ENCODE measurements at places on chromosomes 6 and 20. TPM values are rescaled to one million over a fixed set of nuclear protein-coding genes. Genes with fewer than 3 reads are reported as not detected.
A peak's percentile ranks its signal among the peaks of the same experiment; 100 is the strongest.

The ZSCAN12 gene
- polyA plus RNA-seq, result 1.1 TPM

The MUC22 gene
- polyA plus RNA-seq, result not detected

The FNDC11 gene
- polyA plus RNA-seq, result 3.1 TPM

DNA sequence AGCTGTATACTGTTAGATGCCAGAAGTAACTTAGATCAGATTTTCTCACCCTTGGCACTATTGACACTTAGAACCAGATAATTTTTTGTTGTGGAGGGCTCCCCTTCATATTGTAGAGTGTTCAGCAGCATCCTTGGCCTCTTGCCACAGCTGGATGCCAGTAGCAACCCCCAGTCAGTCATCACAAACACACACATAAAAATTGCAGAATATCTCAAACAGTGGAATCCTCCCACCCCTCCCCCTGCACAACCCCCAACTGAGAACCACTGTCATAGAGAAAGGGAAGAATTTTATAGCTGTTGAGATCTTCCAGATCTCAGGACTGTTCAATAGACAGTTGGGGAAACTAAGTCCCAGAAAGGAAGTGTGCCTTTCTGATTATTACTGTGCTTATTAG lies 81.2 kb upstream of the VSTM2L start:
- no peak overlapping the region for H3K27ac ChIP-seq
- H3K4me1 ChIP-seq, result no peaks in the 10 kb centered on the region
- H3K4me3 ChIP-seq, result no peak overlapping the region
- no peaks in the 10 kb centered on the region for H3K27me3 ChIP-seq

The MLIP gene
- polyA plus RNA-seq, result not detected

DNA sequence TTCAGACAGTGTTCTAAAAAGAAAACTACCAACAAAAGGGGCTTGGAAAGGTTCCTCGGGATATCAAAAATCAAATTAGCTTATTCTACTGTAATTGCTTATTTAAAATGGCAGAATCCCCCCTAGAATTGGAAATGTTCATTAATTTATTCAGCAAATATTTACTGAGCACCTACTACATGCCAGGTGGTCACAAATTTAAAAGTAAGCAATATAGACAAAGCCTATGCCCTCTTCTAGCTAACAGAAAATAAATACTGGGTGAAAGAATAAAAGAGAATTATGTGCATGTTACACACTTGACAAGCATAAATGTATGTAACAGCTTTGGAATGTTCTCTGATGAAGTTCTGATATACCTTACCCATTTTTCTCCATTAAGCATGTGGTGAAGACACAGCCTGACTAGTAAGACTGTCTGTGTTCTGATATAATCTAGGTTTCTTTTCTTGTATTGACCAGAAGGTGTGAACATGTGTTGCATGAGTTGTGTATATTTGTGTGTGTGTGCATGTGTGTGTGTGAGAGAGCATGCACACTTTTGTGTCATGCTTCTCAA lies 606.7 kb upstream of the CITED2 start:
- H3K4me1 ChIP-seq, result peaks cover 3% of the 10 kb centered on the region
- H3K27me3 ChIP-seq, result no peaks in the 10 kb centered on the region
- DNase-seq, result no peak
- H3K4me3 ChIP-seq, result no peak overlapping the region

The MGME1 gene
- polyA plus RNA-seq, result 10.1 TPM

The TP53TG5 gene
- 0.33 TPM for polyA plus RNA-seq

DNA sequence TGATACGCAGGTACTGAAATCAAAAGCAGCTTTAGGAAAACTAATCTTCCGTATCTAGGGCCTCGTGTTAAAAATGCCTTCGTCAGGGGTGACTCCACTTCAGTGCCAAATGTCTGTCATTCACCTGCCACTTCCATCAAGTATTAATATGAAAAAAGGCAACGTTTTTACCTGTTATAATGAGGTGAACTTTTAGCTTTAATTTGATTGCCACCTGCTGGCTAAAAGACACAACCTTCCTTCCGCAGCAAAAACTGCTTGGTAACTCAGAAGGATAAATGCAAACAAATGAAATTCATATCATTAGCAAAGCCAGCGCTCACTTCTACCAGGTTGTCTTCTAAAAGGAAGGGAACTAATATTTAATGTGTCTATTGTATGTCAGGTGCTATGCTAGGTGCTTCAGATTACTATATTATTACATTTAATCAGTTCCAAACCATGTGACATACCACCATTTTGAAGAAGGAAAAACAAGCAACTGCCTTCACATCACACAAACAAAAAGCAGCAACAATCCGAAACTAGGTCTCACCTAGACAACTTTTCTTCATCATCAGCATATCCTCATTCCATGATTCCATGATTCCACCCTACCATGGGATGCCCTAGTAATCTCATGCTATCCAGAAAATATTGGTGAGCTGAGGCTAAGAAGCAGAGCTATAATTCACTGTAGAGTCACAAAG lies 20.6 kb upstream of the ARHGAP18 start:
- H3K27ac ChIP-seq, result no peak overlapping the region
- no peaks in the 10 kb centered on the region for H3K27me3 ChIP-seq
- H3K4me1 ChIP-seq, result peaks cover 26% of the 10 kb centered on the region
- H3K36me3 ChIP-seq, result no peaks in the 10 kb centered on the region
- H3K4me3 ChIP-seq, result no peak overlapping the region
- peak; percentile 69 for DNase-seq

GRCh38 chr20:40339661-40340449 lies 349.2 kb downstream of the MAFB start:
- no peak for DNase-seq
- no peak overlapping the region for H3K27ac ChIP-seq
- H3K27me3 ChIP-seq, result no peaks in the 10 kb centered on the region

The SAMD3 gene
- polyA plus RNA-seq, result 0.50 TPM

- no peak for DNase-seq
- H3K4me3 ChIP-seq, result no peak overlapping the region
Measured at GRCh38 chr6:158086504-158087223, 81.4 kb downstream of the SERAC1 start.

DNA sequence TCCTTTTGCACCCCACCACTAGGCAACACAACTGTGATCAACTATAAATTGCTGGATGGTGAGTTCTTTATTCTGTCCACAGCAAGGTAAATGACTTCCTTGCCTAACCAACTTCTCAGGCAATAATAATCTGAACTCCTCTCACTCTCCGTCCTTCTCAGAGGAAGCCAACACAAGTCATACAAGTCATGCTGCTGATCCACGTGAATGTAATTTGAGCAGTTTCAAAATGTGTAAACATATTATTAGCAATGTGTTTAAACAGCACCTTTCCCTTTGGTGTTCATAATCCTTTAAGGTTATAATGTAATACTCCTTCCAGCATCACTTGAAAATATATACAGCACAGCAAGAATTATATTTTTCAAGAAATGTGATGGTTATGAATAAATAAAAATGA lies 127.9 kb downstream of the QRSL1 start:
- peaks cover 7% of the 10 kb centered on the region for H3K4me1 ChIP-seq
- no peaks in the 10 kb centered on the region for H3K36me3 ChIP-seq
- no peak overlapping the region for H3K4me3 ChIP-seq
- peak overlapping the region; percentile 6 for H3K27ac ChIP-seq
- H3K27me3 ChIP-seq, result no peaks in the 10 kb centered on the region
- DNase-seq, result peak; percentile 74

DNA sequence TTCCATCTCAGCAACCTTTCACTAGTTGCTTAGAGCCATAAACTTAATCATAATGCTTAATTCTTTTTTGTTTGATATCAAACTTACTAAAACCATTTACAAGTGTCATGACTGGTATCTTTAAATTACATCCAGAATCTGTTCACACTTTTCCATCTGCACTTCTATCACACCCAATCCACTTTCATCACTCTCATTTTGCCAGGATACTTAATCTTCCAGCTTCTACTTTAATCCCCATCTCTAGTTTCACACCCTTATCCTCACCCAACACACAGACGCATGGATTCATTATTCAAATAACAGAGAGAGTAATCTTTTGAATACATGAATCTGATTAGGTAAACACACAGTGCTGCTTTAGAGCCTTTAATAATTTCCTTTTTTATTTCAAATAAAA lies 828.4 kb downstream of the HACE1 start:
- no peaks in the 10 kb centered on the region for H3K27me3 ChIP-seq
- no peak overlapping the region for H3K4me3 ChIP-seq
- no peaks in the 10 kb centered on the region for H3K36me3 ChIP-seq
- H3K4me1 ChIP-seq, result no peaks in the 10 kb centered on the region
- H3K27ac ChIP-seq, result no peak overlapping the region
- DNase-seq, result no peak

The NRN1 gene
- 9.8 TPM for polyA plus RNA-seq

- no peaks in the 10 kb centered on the region for H3K36me3 ChIP-seq
- H3K4me3 ChIP-seq, result no peak overlapping the region
- no peaks in the 10 kb centered on the region for H3K4me1 ChIP-seq
- DNase-seq, result peak; percentile 64
- no peak overlapping the region for H3K27ac ChIP-seq
- H3K27me3 ChIP-seq, result no peaks in the 10 kb centered on the region
Measured at GRCh38 chr20:5621305-5621704, 128.9 kb upstream of the SHLD1 start.

GRCh38 chr20:62997417-62998035 lies 9.2 kb downstream of the BHLHE23 start:
- H3K27ac ChIP-seq, result no peak overlapping the region
- H3K4me1 ChIP-seq, result no peaks in the 10 kb centered on the region
- no peak overlapping the region for H3K4me3 ChIP-seq
- no peaks in the 10 kb centered on the region for H3K36me3 ChIP-seq
- peaks cover 5% of the 10 kb centered on the region for H3K27me3 ChIP-seq

GRCh38 chr20:38829296-38829875 lies 23.9 kb downstream of the PPP1R16B start:
- H3K4me1 ChIP-seq, result peaks cover 15% of the 10 kb centered on the region
- no peak overlapping the region for H3K27ac ChIP-seq
- peaks cover 10% of the 10 kb centered on the region for H3K27me3 ChIP-seq
- H3K4me3 ChIP-seq, result no peak overlapping the region
- DNase-seq, result no peak
- no peaks in the 10 kb centered on the region for H3K36me3 ChIP-seq

- no peak overlapping the region for H3K27ac ChIP-seq
- DNase-seq, result no peak
Measured at GRCh38 chr20:23079016-23079351, 7.1 kb downstream of the CD93 start.

The SPEF1 gene
- polyA plus RNA-seq, result 0.18 TPM

DNA sequence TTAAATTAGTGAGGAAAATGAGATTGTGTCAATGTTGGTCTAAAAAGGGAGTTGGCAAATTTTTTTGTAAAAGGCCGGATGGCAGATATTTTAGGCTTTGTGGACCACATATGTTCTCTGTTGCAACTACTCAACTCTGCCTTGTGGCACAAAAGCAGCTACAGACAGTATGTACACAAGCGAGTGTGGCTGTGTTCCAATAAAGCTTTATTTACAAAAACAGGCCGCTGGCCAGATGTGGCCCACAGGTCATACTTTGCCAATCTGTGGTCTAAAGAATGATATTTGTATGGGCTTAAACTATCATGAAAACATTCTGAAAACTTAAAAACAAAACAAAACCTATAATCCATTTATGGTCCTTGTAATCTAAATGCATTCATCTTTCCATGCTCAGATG lies 228.3 kb downstream of the CLIC5 start:
- H3K27ac ChIP-seq, result no peak overlapping the region
- no peaks in the 10 kb centered on the region for H3K4me1 ChIP-seq
- H3K27me3 ChIP-seq, result no peaks in the 10 kb centered on the region
- H3K36me3 ChIP-seq, result no peaks in the 10 kb centered on the region
- DNase-seq, result no peak

DNA sequence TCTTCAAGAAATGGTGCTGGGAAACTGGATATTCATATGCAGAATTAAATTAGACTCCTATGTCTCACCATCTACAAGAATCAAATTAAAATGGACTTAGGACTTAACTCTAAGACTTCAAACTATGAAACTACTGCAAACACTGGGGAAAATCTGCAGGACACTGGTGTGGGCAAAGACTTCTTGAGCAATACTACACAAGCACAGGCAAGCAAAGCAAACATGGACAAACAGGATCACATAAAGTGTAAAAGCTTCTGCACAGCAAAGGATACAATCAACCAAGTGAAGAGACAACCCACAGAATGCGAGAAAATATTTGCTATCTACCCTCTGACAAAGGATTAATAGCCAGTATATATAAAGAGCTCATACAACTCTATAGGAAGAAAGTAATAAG lies 1161.1 kb upstream of the CITED2 start:
- H3K36me3 ChIP-seq, result no peaks in the 10 kb centered on the region
- no peak for DNase-seq
- H3K4me3 ChIP-seq, result no peak overlapping the region
- H3K27me3 ChIP-seq, result no peaks in the 10 kb centered on the region
- H3K27ac ChIP-seq, result no peak overlapping the region
- H3K4me1 ChIP-seq, result peaks cover 4% of the 10 kb centered on the region

GRCh38 chr20:61331543-61331942 lies 79.5 kb downstream of the CDH4 start:
- H3K36me3 ChIP-seq, result no peaks in the 10 kb centered on the region
- H3K27me3 ChIP-seq, result no peaks in the 10 kb centered on the region
- no peaks in the 10 kb centered on the region for H3K4me1 ChIP-seq
- DNase-seq, result no peak
- no peak overlapping the region for H3K4me3 ChIP-seq

The ANKEF1 gene
- 2.0 TPM for polyA plus RNA-seq

DNA sequence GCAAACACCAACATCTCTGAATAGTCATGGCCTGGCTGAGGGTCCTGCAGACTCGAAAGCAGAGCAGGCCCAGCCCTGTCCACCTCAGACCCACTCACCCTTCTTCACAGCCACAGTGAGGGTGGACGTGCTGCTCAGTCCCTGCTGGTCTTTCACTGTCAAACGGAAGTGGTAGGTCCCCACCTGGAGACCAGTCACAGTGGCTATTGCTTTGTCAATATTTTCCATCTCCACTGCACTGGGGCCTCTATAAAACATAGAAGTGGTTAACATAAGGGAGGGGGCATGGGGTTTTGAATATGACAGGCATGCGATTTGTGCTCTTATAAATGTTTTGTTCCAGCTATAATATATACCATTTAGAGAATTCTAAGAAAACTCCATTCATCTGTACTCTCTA lies 73.9 kb downstream of the ALDH5A1 start:
- H3K36me3 ChIP-seq, result no peaks in the 10 kb centered on the region
- H3K4me3 ChIP-seq, result no peak overlapping the region
- H3K27me3 ChIP-seq, result no peaks in the 10 kb centered on the region
- peak; percentile 35 for DNase-seq
- H3K27ac ChIP-seq, result no peak overlapping the region
